ENCODE measurements at places on chromosomes 11 and 22. TPM values are rescaled to one million over a fixed set of nuclear protein-coding genes. Genes with fewer than 3 reads are reported as not detected.

DNA sequence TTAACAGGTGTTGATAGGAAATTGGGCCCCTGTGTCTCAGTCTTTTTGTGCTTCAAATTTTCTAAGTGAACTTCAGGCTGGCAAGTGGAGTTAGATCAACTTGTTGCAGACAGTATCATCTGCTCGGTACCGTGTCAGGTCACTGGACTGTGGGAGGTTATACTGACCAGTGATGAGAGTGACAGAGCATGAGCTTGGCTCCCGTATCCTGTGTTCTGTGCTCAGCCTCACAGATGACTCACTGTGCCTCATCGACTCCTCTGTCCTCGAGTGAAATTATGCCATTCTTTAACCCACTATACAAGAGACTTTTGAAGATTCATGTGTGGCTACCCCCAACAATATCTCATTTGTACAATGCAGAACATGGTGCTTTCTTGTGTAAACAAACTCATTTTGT is 7.9 kb downstream of the GRAP2 start:
- DNase-seq: peak; percentile 4

GRCh38 chr11:4644233-4644632 is 451 bp downstream of the OR51E1 start:
- DNase-seq: no peak

GRCh38 chr11:67732045-67732787 is 57.8 kb upstream of the ALDH3B2 start:
- no peak for DNase-seq

DNA sequence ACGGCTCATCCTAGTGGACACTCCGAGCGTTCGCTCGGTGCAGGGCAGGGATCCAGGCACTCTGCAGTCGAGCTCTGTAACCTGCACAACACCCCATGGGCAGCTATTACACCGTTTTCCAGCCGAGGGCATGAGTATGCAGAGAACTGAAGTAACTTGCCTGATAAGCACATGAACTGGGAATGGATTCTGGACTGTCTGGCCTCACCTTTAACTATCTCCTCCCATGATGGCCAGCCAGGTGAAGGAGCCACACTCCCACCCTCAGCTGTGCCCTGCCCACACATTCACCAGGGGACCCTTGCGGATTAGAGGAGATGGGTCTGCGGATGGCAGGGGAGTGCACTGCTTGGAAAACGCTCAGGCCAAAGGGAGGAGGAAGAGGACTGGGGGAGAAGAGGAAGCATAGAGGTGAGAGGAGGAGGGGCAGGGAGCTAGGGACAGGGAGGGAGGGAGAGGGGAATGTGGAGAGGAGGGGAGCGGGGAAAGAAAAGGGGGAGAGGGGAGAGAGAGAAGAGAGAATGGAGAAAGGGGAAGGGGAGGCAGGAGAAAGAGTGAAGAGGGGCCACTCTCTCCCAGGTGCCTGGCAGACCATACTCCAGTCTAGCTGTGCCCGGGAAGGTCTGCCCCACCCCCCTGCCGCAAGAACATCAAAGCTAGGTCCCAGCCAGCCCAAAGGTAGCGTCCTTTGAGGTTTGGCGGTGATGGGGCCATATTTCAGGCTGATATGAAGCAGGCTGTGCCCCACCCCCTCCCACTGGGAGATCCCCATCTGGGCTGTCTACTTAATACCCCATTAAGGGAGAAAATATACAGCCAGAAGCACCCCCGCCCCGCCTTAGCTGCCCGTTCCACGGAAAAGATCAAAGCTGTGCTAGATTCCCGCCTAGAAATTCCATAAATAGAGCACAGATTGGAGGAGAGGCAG is 33.2 kb upstream of the TCF20 start:
- no peak for DNase-seq

DNA sequence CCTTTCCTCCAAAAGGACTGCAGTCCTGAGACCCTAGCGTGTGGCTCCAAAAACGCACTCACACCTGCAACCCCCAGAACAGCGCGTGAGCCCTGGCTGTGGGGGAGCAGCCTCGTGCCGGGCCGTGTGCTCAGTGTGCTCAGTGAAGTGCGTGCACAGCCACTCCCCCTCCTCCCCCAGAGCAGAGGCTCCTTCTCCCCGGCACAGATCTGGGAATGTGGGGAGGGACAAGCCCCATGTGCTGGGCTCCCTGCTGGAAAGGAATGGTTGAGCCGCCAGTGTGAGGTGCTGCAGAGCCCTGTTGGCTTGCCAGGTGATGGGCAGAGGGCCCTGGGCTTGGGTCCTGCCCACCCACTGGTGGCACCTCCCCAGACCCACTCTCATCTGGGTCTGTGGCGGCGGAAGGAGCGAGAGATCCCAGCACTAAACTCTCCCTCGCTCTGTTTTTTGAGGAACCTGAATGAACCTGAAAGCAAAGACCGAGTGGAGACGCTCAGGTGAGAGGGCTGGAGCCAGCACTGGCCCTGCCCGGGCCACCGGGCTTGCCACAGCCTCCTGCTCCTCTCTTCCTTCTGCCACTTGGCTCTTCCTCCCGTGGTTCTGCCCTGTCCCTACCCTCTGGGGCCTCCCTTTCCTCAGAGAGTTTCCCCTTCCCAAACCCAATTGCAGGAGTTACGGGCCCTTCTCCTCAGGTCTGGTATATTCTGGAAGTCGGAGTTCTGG is 9.0 kb downstream of the RCOR2 start:
- DNase-seq: no peak

GRCh38 chr11:2791521-2792380 is 92.0 kb upstream of the KCNQ1OT1 start:
- DNase-seq: no peak

- DNase-seq: no peak
Observed at GRCh38 chr22:35023692-35024363, 42.1 kb upstream of the ISX start.

DNA sequence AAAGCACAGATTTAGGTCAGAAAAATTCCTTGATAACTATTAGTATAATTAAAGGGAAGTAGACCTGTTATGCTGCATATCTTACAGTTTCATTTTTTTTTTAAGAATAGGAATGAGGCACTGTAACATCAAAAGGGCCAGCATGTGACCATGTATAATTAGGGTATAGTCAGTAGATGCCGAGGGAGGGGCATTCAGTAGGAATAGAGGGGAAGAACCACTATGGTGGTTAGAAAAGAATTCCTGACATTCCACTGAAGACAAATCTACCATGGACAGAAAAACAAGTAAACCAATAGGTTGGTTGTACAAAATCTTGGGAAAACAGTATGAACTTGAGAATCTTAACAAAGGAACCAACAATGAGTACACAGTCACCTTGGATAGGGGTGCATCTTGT is 78.4 kb upstream of the CCDC179 start:
- DNase-seq: no peak

DNA sequence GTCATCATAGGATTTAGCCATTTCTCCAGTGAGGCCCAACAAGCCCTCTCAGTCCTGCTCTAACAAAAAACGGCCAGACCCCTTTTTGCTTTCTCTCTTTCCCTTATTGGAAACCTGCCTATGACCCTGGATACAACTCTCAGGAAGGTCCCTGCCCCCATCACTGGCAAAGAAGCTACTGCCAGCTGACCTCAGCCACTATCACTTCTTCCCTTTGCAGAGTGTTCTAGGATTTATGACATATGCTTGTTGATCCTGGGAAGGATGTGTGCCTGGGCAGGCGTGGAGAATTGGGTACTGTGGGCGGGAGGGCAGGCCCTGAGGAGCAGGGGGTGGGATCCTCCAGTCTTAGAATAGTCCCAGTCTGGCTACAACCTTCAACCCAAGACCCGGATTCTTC is 7.5 kb downstream of the PGAP2 start:
- no peak for DNase-seq

GRCh38 chr11:75069473-75069872 is 27.2 kb downstream of the OR2AT4 start:
- DNase-seq: no peak

DNA sequence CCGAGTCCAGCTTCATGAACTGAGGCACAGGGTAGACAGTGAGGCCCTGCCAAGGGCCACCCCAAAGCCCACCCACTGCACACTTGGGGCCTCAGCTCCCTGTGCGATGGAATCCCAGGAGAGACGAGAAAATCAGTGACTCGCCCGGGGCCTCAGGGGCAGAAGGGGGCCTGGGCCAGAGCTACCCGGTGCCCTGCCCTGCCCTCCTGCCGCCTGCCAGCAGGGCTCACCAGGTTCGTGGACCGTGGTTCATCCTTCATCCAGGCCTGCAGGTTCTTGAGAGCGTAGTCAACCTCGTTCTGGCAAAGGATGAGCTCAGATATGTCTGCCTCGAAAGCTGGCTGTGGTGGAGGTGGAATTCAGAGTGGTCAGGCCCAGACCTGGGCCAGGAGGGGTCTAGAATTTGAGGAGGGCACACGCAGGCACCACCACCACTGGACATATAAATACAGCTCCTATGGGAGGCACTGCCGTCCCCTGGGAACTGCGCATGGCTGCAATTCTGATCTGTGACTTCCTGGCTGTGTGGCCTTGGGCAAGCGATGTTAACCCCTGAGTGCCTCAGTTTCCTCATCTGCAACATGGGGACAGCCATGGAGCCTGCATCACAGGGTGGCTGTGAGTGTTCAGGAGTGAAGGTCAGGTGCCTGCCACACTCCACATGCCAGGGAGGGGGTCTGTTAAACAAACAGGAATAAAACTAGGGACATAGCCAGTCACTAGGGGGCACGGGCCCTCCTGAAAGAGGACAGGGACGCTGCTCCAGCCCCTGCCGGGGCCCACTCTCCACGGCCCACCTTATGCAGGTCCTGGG is 7.5 kb downstream of the ALDH3B2 start:
- DNase-seq: no peak

- no peak for DNase-seq
Observed at GRCh38 chr22:44206330-44206645, 25.6 kb downstream of the PARVG start.

DNA sequence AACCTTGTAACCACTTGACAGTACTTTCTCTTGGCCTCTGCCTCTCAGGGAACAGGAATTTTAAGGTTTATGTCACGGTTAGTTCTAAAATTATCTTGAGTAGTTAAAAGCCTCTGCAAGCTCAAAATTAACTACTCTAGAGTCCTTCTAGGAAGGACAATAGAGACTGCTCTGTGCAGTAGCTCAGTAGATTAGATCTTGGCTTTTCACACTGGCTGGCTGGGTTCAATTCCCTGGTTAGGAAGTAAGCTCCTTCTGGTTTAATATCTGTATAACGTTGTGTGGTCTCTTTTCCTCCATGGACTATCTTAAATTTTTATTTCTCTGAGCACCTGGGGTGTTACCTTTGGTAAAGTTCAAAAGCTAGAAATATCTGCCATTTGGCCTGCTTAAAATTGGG is 109.2 kb downstream of the AASDHPPT start:
- DNase-seq: no peak

DNA sequence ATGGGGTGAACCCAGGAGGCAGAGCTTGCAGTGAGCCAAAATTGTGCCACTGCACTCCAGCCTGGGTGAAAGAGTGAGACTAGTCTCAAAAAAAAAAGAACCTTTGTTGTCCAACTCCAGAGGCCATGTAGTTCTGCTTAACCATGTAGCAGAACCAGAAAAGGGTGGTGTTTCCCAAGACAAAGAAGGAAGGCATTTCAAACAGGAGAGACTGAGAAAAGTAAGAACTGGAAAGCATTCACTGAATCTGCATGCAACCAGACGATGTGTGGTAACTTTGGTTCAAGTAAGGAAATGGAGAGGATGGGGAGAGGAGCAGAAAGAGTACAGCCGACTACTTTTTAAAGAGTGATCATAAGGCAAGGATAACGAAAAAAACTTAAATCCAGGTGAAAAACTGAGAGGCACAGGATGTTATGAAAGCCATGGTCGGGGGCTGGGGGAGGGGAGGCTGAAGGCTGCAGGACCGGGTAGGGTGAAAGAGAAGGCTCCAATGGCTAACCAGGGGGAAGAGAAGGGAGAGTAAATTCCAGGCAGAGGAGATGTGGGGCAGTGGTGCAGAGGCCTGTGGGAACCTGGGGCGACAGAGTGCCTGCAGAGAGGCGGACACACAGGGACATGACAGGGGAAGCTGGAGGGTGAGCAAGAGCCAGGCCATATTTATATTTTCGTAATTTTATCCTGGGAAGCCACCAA is 48.8 kb downstream of the MAPK1 start:
- DNase-seq: no peak

- no peak for DNase-seq
Observed at GRCh38 chr11:57469268-57469667, 8.9 kb downstream of the RTN4RL2 start.

DNA sequence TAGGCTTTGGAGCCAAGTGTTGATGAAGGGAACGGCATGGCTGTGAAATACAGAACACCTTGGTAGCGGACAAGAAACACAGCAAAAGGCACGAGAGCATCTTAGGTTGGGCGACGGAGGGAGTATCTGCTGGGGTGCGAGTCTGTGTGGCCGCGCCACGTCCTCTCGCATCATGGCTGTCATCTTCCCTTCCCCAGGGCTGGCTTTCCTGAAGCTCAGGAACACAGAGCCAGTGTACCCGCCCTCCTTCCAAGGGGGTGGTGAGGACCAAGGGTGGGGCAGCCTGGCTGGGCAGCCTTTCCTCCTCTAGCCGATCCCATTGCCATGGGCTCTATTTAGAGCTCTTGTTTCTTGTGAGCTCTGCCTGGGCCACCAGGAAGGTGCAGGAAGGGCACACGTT is 154.4 kb downstream of the FEZ1 start:
- DNase-seq: no peak

GRCh38 chr11:75820645-75821044 is 5.6 kb downstream of the UVRAG start:
- DNase-seq: no peak

Gene HEPHL1
- not detected for total RNA-seq

Gene TRIM29
- 0.55 TPM for total RNA-seq

Gene OR2D2
- not detected for total RNA-seq

Gene INS
- not detected for total RNA-seq

Gene MMP8
- not detected for total RNA-seq

Gene FOLR3
- total RNA-seq: not detected

Gene DDX17
- 258 TPM for total RNA-seq

Gene YPEL1
- 0.82 TPM for total RNA-seq

Gene ADAMTS8
- total RNA-seq: 0.20 TPM

Gene TRIM6
- 23.9 TPM for total RNA-seq

Gene SYNGR1
- 12.0 TPM for total RNA-seq

Gene OR8A1
- not detected for total RNA-seq

Measured in astrocyte (in vitro differentiated cells and primary cell).